SIG-M5 (cell line): ENCODE measurements at places on chromosomes 12 and 14.

- no peak for DNase-seq
Observed at GRCh38 chr12:32615441-32615840, 63.7 kb upstream of the DNM1L start.

DNA sequence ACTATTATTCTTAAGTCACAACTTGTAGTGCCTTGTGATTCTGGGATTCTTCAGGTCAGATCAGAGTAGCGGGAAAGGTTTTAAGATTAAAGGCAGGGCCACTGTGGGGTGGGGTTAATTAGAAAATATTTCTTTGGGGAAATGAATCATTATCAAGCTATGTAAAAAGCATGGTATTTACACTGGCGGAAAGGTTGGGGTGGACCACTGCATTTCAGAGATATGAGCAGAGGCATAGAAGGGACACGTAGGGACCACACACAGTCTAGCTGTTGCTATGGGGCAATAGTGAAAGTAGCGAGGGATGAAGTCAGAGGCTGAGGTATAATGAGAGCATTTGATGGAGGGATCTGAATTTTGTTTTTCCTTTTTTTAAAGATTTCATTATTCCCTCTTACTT, 31.7 kb upstream of the KCNH3 start:
- no peak for DNase-seq

DNA sequence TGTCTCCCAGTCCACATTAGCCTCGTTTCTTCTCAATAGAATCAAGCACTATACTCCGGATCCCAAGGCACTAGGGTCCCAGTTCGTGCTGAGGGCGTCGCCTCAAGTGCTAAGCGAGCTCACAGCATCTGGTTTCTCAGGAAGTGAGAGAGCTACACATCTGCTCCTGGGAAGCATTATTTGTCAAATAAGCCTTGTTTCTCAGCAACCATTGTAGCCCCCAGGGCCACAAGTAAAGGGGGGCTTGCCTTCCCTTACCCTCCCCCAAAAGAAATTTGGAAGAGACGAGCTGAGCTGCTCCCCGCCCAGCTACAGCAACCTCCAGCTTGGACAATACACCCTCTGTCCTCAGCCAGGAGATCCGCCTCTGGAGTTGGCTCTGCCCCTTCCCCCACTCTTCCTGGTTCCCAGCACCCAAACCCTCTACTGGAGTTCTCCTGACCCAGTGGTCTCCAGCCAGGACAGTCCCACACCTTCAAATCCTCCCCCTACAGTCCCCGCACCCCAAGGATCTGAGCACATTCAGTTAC, 5.7 kb upstream of the TNS2 start:
- no peak for DNase-seq

DNA sequence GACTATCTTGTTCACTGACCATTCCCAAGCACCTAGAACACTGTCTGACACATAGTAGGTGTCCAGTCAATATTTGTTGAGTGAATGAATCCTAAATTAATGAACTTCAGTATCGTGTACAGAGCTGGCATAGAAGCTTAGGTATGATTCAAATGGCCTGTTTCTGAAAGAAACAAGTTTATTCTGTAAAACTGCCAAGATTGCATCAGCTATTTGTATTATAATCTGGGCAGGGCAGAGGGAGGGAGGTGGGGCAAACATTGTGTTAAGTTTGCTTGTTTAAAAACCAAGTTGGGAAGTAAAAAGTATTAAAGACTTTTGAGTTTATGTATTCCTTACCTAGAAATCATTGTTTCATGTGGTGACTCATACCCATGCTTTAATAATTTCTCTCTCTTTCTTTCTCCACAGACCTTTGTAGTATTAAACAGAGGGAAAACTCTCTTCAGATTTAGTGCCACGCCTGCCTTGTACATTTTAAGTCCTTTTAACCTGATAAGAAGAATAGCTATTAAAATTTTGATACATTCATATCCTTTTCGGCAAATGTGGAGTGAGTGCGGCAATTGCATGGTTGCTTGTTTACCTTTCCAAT, 92.8 kb downstream of the SCN8A start:
- DNase-seq, result no peak

- DNase-seq, result no peak
Observed at GRCh38 chr12:130806574-130806973, 32.5 kb downstream of the STX2 start.

DNA sequence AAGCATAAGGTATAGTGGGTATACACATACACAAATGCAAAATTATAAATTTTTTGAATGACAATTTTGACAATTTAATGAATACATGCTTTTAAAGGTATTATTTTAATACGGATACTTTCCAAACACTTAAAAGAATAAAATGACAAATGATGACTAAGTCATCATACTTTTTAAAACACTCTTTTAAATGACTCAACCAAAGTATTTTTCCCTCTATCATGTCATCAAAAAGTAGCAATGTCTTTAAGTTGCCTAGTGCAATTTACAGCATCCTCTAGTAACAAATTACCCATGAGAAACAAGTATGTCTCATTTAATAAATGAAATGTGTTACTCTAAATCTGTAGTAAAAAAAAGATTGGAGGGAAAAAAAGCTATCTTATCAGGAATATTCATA, 73.3 kb downstream of the RPS6KA5 start:
- no peak for DNase-seq
